ENCODE measurements at places on chromosomes 13 and 19.

DNA sequence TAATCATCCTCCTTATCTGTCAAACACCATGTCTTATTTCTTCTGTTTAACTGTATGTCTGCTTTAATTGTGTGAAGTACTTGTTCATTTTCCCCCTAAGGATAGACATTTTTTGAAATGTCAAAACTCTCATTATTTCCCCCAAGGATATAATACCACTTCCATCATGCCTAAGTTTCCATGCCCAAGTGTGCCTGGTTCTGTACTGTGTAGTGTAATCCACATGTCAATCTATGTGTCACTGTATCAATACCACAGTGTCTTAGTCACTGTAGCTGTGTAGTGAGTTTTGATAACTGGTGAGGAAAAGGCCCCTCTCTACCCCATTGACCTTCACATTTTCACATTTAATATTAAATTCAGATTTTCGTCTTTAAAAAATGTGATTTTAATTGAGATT, 1265.5 kb downstream of the PCDH9 start:
- DNase-seq = no peak

DNA sequence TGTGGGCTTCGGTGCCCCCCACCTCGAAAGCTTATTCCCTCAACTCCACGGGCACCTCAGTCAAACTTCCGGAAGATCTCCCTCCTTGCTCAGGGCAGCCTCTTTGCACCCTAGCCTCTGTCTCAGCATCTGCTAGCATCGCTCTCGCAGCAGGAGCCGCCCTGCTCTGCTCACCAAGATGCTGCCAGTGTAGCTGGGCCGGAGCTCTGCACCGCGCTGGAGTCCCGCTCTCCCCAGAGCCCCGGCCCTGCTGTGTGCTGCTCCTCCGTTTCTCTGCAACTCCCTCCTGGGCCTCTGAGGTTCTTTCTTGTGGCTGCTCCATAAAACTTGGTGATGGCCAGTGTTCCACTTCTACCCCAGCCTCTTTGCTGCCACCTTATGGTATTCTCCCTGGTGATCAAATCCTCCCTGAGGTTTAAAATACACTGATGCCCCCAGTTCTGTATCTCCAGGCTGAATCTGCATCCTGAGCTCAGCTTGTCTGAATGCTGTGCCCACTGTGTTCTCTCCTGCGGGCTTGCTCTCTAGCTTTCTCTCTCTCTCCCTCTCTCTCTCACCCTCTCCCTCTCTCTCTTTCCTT, 198.0 kb downstream of the UQCRFS1 start:
- DNase-seq = no peak

GRCh38 chr19:49832556-49832955, 14.5 kb downstream of the MED25 start:
- DNase-seq = no peak

DNA sequence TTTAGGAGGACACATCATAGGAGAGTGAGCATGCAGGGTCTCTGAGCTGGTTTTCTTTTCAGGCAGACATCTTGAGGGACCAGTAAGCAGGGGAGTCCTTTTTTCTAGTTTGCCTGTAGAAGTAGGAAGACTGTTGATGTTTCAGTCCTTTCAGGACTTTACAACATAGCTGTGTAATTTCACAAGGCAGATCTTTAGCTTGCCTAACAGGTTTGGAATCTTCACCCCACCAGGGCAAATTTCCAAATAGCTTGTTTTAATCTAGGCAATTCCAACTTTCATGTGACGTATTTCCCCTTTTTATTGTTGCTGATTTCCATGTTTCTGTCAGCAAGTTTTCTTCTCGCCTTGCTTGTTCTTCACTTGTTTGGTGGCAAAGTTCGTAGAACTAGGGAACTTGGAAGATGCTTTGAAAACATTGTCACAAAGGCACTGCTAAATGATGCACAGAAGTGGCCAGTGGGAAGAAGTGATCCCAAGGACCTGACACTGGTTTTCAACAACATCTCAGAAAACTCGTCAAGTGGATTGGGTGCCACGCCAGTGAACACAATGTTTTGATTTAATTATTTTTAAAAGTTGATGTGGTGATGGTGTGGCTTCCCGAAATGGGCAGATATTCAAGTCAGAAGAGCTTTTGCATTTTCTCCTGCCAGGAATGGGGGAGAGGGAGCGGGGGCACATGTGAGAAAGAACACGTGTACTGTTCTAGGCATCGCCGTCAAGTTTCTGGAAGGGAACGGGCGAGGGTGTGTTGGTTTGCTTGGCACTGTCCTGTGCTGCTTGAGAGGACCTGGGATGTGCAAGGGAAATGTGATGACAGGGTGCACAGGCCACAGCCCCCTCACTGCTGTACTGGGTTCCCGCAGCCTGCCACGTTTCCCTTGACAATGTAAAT, 418.6 kb downstream of the OXGR1 start:
- DNase-seq = no peak

- no peak for DNase-seq
Observed at GRCh38 chr19:6678690-6679109, 8.7 kb upstream of the TNFSF14 start.

DNA sequence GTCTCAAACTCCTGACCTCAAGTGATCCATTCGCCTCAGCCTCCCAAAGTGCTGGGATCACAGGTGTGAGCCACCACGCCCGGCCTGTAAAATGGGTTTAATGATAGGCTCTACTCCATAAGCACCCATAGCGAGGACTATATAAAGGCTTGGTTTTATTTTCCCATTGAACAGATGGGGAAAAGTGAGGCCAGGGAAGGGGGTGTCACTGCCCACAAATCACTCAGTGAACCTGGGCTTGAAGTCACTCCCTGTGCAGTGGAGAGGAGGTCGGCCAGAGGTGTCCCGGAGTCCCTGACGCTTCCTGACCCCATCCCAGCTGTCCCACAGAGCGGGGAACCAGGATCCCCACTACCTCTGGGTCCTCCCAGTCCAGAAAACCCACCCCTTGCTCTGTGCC, 14.9 kb downstream of the TLE2 start:
- DNase-seq = no peak

GRCh38 chr19:32858559-32858958, 11.0 kb downstream of the SLC7A9 start:
- no peak for DNase-seq

DNA sequence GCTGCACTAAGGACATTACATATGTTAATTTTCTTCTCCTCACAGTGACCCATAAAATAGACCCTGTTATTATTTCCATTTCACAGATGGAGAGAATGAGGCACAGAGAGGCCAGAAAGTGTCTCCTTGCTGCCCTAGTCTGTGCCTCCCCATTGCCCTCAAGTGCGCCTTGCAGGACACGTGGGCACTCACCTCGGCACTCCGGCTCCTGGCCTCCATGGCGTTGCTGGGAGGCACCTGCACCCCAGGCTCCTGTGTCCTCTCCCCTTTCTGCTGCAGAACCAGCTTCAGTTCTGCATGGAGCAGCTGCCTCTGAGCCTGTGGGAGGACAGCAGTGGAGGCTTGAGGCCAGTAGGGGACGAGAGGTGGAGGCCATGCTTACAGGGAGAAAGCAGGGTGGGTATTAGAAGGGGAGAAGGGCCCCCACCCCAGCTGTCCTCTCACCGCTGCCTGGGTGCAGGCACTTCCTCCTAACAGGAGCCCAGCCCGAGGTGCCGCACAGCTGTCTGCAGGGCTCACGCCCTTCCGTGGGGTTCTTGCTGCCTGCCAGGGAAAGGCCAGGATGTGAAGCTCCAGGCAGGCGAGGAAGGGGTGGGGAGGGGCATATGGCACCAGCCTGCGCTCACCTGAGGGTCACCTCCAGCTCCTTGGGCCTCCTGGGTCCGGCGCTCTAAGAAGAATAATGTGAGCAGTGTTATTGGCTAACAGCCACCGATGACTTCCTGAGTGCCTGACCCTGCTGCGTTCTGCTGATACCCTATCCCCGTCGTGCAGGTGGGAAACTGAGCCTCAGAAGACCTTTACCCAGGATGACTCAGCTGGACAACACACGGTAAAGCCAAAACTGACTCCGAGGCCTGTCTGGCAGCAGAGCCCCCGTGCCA, 5.2 kb downstream of the PRX start:
- no peak for DNase-seq

DNA sequence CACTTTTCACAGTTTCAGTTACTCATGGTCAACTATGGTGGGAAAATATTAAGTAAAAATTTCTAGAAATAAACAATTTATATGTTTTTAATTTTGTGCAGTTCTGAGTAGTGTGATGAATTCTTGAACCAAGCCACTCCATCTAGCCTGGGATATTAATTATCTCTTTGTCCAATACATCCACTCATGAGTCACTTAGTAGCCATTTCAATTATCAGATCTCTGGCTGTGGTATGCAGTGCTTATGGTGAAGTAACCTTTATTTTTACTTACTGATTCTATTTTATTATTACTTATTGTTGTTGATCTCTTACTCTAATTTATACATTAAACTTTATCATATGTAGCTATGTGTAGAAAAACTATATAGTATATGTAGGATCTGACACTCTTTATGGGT, 128.9 kb upstream of the KLHL1 start:
- DNase-seq = no peak

DNA sequence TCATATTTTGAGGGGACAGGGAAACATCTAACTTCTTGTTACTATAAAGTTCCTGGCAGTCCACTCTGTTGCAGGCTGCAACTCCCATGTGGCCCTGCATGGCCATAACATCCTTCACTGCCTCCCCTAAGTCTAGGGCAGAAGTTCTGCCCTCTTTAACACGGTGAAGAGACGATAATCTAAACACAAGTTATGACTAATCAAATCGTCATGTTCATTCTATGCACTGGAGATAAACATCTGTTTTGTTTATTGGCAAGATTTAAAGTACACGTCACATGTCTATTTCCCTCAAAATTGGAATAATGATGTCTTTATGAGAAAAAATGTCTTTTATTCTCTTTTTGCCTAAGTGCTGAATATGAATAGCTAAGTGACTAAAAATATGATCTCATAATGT, 1629.4 kb downstream of the PCDH9 start:
- DNase-seq = no peak

DNA sequence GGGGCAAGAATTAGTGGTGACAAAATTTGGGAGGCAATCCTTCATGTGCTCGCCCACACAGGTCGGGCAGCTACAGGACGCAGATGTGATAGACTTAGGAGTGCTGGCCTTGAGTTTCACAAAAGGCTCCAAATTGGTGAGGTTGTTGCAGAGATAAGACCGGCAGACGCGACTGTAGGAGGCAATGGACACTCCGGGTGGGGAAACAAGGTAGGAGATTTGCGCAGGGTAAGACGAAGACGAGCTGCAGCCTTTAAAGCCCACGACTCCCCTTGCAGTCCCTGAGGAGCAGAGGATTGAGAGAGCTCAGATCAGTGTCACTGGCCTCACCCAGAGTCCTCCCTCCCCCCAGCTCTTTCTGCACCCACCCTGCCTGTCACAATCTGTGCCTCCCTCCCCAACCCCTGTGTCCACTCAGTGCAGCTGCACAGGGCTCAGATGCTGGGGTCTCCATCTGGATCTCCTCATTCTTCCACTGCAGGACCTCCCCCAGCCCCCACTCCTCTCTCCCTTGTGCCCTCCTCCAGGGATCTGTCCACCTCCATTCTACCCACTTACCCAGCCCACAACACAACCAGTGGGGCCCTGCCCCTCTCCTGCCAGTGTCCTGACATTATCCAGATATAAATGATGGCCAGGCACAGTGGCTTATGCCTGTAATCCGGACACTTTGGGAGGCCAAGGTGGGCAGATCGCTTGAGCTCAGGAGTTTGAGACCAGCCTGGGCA, 6.3 kb downstream of the LYPD4 start:
- DNase-seq = no peak

GRCh38 chr13:79212064-79212619, 193.9 kb downstream of the RBM26 start:
- no peak for DNase-seq

- no peak for DNase-seq
Observed at GRCh38 chr13:20190481-20191310, 2.0 kb downstream of the GJB2 start.

DNA sequence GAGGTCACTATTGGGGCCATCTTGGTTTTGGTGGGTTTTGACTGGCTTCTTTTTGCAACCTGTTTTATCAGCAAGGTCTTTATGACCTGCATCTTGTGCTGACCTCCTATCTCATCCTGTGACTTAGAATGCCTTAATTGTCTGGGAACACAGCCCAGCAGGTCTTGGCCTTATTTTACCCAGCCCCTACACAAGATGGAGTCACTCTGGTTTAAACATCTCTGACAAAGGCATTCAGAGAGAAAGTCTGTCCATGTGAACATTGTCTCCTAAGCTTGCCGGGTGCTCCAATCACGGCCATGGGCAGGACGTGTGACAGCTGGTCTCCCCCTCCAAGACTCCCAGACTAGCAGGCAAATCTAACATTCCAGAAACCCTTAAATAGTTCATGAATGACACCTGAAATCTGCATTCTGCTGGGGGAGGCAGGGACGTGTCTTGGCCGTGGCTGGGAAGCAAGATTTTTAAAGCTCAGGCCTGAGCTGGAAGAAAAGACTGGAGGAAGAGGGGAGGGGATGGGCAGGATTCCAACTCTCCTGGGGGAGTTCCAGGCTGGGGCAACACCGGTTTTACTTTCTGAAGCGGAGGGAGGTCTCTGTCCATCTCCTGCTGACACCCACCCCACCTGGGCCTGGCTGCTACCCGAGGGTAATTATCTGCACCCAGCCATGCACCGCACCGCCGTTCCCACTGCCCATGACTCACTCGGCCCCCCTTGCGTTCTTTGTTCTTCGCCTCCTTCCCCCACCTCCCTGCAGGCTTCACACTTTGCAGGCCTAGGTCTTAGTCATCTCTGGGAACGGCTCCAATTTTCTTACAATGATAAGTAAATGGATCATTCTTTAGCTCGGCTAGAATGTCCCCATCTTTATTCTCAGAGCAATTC, 11.6 kb upstream of the OR1M1 start:
- DNase-seq = no peak

GRCh38 chr13:33730147-33730546, 87.8 kb upstream of the RFC3 start:
- no peak for DNase-seq

DNA sequence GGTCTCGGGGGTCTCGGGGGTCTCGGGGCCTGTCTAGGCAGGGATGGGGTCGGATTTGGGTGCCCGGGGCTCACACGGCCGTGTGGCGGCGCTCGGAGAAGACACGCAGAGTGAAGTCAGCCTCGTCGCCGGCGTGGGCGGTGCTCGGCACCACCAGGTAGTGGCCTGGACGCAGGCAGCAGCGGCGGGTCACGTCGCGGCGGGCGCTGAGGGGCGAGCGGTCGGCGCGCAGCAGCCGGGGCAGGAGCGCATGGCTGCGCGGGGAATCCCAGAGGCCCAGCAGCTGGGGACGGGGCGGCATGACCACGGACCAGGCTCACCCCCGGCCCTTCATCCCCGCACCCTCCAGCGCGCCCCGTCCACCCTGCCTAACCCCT, 8.2 kb downstream of the CAPN12 start:
- DNase-seq = no peak

GRCh38 chr13:71021825-71022422, 845.1 kb downstream of the DACH1 start:
- DNase-seq = no peak

DNA sequence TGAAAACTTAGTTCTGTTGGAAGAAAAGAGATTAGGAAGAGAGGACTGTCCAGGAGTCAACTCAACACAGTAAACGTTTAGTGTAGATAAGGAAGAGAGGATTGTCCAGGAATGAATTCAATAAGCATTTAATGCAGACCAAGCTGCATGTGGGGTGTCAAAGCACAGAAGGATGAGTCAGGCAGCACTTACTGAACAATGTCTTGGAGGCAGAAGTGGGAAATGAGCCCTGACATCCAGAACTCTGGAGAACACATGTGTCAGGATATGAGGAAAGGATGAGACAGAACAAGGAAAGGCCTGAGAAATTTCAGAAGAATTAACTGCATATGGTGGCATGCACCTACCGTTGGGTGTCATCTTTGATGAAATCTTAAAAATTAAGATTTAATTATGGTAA, 429.2 kb upstream of the HTR2A start:
- DNase-seq = no peak

- no peak for DNase-seq
Observed at GRCh38 chr13:96003304-96003703, 49.9 kb downstream of the UGGT2 start.

- DNase-seq = no peak
Observed at GRCh38 chr19:58578012-58578925, 5.1 kb upstream of the MZF1 start.

Data from GM12891 (cell line).